ENCODE measurements at places on chromosomes 16 and 17.

DNA sequence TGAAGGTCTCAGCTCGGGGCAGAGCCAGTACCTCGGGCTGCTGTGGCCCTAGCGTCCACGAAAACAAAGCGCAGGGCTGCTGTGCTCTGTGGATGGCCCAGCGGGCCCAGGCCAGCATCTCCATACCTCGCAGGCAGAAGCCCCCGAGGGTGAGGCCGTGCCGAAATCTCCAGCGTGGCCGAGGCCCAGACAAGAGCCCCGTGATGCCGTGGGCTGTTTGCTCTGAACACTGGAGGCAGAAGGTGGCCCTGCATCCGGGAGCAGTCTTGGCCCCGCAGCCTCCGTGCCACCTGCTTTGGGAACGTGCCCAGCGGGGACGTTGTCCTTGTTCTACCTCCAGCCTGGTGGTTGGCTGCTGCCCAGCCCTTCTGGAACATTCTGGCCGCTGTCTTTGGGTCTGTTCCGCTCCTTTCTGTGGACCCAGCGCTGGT is 121.4 kb downstream of the BANP start:
- no peak for DNase-seq

GRCh38 chr17:6422654-6423241 is 12.2 kb downstream of the AIPL1 start:
- DNase-seq = no peak

GRCh38 chr17:82319619-82320062 is 2.2 kb upstream of the CD7 start:
- DNase-seq = no peak

GRCh38 chr16:64051824-64052223 is 1070.0 kb downstream of the CDH11 start:
- DNase-seq = no peak

DNA sequence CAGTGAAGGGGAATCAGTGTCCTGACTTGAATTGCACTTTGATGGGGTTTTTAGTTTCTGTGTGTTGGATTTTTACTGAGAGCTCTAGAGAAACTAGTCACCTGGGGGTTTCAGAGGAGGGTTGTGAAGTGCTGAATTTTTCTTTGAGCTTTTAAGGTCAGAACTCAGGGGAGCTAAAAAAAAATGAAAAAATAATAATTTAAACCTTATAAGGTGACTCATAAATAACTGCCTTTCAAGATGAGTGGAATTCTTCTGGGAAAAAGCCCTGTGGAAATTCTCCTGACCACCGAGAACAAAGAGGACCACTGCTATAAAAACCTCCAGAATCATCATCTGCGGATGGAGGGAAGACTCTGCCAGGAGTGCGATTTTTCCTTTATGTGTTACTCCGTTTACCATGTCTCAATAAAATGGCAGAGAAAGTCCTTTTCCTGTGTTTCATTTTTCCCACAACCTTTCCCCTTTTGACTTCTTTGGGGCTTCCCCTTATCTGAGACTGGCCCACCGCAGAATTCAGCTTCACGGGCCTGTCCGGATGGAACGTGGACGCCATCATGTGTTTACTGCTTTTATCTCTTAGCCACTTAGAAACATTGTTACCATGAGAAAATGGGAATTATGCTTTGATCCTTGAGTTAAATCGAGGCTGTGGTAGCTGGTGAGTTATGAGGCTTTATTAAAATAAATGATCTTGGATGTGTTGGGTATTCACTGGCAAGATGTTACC is 39.7 kb downstream of the RPTOR start:
- DNase-seq = no peak
